ENCODE measurements at places on chromosomes 12 and 14.

DNA sequence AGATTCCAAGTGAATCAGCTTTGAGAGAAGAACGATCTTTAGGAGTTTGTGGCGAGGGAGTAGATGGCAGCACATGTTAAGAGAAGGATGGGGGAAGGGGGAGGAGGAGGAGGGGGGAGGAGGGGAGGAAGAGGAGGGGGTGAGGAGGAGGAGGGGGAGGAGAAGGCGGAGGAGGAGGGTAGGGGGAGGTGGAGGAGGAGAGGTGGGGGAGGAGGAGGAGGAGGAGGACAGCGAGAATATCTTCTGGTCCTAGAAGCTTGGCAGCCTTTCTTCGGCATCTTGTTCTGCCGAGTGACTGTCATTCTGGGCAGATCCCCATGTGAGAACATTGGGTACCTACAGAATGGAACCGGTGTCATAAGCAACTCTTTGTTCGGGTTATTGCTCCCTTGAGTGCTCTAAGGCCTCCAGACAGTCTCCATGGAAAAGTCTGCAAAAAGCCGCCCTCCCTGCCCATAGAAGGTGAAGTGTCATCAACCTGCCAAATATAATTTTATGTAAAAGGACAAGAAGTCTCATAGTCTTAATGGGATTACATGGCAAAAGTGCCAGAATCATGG is 6.9 kb downstream of the RFC5 start:
- no peak for DNase-seq

- DNase-seq, result no peak
Observed at GRCh38 chr12:8549381-8549780, 8.7 kb upstream of the CLEC4E start.

- DNase-seq, result no peak
Observed at GRCh38 chr14:34000396-34000795, 49.5 kb upstream of the EGLN3 start.

- DNase-seq, result no peak
Observed at GRCh38 chr14:92946847-92947545, 24.0 kb downstream of the CHGA start.

DNA sequence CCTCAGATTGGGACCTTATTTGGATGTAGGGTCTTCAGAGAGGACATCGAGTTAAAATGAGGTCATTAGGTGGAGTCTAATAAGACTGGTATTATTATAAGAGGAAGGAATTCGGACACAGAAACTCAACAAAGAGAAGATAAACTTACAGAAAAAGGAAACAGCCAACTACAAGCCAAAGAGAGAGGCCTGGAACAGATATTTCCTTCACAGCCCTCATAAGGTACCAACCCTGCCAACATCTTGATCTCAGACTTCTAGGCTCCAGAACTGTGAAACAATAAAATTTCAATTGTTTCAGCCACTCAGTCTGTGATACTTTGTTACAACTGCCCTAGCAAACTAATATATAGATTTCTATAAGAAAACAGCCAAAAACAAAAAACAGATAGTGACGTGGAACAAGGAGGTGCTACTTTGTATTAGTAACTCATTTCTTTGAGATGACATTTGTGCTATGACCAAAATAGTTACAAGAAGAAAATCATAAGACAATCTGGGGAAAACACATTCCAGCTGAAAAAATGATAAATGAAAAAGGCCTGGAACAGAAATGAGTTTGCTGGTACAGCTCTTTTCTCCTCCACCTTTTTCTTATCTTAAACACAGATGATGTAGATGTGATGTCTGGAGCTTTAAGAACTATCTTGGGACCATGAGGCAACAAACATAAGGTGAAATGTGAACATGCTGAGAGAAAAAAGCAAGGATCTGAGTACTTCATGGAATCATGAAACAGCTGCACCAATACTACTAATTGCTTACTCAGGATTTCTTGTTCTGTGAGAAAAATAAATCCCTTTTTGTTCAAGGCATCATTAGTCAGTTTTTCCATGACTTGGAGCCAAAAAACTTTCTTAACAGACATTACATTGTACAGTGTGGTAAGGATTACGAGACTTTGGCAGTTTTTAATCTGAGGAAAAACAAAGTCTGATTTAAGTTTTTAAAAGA is 243.2 kb downstream of the ANO6 start:
- DNase-seq, result no peak

DNA sequence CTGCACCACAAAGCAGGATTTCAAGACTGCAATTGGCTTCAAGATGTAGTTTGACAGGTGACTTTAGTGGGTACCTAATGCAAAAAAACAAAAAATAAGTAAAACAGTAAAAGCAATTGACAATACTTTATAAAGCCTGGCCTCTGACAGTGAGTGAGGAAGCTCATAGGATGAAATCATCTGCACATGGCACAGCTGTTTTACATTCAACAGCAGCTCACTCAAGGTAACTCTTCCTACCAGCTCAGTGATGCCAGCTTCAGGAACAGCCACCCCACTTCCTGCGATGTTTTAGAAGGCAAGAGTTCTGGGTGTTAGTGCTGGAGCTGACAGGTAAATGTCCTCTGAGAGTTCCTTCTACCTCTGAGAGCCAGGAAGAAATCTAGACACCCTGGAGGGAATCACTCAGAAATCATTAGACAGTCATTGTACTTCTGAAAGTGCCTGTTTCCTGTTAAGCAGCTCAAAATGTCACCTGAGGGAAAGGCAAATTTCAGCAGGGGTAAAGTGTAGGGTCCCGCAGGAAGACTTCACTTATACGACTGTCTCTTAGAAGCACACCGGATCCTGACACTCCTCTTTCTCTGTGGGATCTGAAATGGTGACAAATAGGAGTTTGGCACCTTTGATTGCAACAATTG is 99.9 kb downstream of the FOXN3 start:
- no peak for DNase-seq

- DNase-seq, result no peak
Observed at GRCh38 chr12:115988625-115989563, 288.6 kb downstream of the MED13L start.

DNA sequence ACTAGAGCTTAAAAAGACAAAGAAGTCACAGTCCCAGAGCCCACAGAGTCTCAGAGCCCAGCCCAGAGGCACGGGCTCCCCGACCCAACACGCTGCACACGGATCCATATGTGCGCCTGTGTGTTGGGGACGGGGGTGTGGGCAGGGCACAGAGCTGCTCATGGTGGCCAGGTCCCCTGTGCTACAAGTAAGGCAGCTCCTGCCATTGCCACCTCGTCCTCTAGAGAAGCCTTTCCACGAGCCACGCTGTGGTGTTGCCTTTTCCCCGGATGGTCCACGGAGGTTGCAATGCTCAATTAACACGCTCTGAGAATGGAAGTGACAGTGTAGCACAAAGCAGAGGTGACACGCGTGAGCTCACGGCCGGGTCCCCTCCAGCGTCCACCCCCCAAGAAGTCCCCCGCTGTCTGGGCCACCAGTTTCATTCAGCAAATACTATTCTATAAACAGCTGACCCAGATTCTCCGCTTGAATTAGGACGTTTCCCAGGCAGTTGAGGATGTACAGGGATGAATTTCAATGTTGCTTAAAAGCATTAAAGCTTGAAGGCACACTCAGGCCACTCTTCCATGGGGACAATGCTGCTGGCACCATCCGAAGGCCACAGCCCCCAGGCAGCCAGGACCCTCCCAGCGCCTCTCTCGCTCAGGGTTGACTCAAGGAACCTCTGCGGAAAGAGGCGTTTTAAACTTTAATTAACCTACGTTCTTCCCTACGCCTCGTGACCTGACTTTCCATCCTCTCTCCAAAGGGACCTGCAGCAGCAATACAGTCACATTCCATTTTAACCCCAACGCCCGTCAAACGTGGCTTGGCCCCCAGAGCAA is 22.7 kb upstream of the EIF5 start:
- no peak for DNase-seq

DNA sequence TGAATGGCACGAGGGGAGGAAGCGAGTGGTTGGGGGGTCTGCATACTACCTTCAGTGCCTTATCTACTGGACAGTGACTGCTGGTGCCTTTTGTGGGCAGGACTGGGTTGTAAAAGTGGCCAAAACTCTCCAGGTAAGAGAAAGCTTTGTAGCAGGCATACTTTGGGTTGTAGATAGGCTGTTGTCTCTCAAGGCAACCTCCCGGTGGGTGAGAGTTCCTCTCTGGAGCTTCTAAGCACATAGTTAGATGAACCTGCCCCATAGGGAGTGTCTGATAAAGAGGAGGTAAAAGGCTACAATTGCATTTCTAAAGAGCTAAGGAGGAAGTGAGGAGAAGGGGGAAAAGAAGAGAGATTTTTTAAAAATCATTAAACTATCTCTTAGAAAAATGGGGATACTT is 4.2 kb upstream of the DAD1 start:
- DNase-seq, result no peak

- DNase-seq, result no peak
Observed at GRCh38 chr12:108231109-108231905, 102.2 kb downstream of the WSCD2 start.

- DNase-seq, result no peak
Observed at GRCh38 chr12:14956024-14956891, 5.1 kb downstream of the ARHGDIB start.

DNA sequence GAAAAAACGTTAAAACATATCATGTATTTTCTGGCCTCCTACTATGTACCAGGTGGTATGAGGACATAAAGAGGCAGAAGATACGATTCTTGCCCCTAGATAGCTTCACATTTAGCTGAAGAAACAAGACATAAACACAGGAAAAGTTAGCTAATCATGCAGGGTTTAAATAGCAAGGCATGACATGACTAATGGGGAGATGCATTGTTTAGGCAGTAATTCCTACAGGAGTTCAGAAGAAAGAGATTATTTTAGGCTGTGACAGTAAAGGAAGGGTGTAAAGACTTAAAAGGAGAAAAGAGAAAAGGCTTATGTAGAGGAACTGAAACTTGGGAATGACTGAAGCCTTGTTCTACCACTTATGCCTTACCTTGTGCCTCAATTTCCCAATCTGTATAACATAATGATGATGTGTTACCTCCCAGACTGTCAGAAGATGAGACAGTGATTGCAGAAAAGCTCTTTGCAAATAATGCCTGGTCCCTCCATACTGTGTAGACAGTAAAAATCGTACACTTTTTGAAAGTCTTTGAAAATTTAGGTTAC is 44.4 kb downstream of the PRKCH start:
- DNase-seq, result no peak

- no peak for DNase-seq
Observed at GRCh38 chr14:100568164-100568997, 18.8 kb downstream of the BEGAIN start.

- DNase-seq, result no peak
Observed at GRCh38 chr12:122190842-122191668, 8.1 kb downstream of the LRRC43 start.

GRCh38 chr12:29709054-29709453 is 74.7 kb downstream of the TMTC1 start:
- DNase-seq, result no peak

GRCh38 chr12:120488057-120488640 is 7.8 kb upstream of the DYNLL1 start:
- DNase-seq, result no peak

DNA sequence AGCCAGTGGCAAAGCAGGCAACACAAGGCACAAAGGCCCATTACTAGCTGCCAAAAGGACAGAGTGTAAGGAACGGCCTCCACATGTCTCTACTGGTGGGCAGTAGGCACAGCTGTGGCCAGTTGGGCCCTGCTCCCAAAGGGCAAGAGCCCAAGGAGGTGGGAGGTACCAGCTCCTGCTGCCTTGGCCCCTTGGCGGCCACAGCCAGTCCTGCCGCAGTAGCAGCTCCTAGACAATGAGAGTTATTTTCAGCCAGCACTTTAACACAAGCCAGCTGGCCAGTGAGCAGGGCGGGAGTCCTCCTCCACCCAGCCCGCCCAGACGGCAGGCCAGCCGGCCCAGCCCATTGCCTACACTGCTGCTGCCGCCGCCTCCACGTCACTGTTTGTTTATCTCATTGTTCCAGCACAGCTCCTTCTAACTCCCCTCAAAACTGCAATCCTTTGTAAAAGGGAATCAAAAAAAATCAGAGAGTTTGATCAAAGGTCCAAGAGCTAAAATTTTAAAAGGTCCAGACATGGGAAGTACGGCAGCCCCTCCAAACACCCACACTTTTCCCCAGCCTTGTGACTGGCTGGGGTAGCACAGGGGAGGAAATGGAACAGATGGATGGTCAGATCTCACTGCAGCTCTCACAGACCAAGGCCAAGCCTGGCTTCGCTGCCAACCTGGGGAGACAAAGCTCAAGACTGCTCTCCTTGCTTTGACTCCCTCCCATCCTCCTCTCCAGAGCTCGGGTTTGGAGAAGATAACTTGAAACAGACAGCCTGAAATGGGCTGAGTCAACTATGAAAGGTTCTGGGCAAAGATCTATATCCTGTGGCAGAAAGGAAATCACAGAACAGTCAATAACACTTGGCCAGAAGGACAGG is 33.5 kb downstream of the FMNL3 start:
- peak; percentile 76 for DNase-seq

DNA sequence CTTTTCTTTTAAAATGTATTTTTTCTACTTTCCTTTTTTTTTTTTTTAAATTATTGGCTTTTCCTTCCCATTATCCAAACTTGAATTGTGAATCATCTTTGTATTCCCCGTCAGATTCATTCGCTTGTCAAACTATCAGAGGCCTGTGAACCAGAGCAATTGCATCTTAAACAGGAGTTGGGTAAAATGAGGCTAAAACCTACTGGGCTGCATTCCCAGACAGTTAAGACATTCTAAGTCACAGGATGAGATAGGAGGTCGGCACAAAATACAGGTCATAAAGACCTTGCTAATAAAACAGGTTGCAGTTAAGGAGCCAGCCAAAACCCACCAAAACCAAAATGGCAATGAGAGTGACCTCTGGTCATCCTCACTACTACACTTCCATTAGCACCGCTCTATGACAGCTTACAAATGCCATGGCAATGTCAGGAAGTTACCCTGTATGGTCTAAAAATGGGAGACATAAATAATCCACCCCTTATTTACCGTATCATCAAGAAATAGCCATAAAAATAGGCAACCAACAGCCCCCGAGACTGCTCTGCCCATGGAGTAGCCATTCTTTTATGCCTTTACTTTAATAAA is 19.9 kb downstream of the FUT8 start:
- no peak for DNase-seq

Measured in AG09309 (cell line).